Lower leg skin (tissue), 4 donors: ENCODE measurements at places on chromosomes 7 and 10.

GRCh38 chr7:122702872-122703510 lies at the start of gene RNF148:
Gene RNF148, minus strand, starts transcription at chr7:122702922. Its CDS starts 172 bp downstream, at chr7:122702750.
- no peak for DNase-seq

GRCh38 chr7:26616235-26616634 lies 248.2 kb downstream of the SKAP2 start:
- DNase-seq, result no peak

GRCh38 chr10:58698777-58699356 lies 186.2 kb downstream of the BICC1 start:
- no peak for DNase-seq

DNA sequence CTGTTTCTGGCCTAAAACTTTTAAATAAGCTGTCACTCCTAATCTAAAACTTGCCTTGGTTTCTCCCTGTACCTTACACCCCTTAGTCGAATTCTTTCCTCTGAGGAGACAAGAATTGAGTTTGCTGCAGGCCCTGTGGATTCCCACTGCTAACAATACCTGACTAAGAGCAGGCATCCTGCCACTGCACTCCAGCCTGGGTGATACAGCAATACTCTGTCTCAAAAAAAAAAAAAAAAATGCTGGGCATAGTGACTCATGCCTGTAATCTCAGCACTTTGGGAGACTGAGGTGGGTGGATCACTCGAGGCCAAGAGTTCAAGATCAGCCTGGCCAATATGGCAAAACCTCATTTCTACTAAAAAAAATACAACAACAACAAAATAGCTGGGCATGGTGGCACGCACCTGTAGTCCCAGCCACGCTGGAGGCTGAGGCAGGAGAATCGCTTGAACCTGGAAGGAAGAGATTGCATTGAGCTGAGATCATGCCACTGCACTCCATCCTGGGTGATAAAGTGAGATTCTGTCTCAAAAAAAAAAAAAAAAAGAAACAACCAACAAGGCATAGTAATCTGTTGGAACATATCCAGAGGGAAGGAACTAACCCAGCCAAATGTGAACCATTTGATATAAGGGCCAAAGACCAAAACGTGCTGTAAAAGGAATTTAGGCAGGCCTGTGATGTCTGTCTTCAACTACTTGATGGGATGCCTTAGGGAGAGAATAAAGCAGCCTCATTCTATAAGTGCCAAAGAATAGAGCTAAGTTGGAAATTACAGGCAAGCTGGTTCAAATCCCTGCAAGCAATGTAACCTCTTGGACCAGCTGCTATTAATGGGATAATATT lies 732.7 kb upstream of the AUTS2 start:
- no peak for DNase-seq

DNA sequence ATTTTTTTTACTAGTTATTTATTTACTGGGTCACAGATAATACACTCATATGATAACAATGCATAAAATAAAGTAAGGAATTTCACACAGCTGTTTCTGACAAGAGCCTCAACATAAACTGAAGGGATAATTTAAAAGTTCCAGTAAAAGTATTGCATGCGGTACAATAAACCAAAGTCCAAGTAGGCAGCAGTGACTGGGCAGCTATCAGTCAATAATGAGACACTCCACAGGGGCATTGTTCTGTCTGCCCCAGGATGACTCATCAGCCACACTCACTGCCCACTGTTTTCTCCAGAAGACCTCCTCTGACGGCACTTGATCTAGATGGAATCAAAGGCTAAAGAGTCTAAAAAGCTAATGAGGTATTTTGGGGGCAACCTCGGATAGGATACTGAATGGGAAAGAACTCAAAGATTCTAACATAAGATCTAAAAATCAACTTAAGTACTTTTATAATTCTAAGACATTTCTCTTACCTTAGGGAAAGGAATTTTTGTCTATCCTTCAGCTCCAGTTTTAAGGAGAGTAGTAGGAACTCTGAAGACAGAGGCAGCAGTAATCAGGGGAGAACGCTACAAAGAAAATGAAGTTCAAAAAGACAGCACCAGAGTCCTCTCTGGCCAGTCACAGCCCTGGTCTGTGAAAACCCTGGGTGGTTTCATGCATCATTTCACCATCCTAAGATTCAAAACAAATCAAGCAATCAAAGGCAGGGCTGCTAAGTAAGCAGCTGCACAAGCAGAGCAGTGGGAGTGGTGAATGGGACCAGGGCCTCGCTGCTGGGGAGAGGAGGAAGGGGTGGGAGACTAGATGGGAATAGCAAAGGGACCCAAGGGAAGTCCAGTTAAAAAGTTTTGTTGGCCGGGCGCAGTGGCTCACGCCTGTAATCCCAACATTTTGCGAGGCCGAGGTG lies 175.1 kb downstream of the AVL9 start:
- DNase-seq, result no peak

DNA sequence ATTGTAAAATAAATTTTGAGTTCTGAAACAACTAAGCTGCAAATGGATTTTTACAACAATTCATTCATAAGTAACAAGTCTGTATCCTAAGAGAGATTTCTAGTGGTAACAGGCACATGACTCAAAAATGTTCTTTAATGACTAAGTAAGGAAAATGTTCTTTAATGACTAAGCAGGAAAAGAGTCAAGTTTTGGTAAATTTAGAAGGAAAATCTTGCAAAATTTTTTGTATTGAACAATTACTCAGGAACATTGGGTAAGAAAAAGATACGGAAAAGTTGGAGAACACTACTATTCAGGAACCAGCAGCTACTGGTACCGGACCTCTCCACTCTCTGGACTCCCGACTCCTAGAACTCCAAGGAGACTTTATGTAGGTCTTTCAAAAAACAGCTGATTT lies 33.5 kb downstream of the HYCC1 start:
- no peak for DNase-seq

GRCh38 chr10:110425684-110426293 lies 71.9 kb upstream of the DUSP5 start:
- no peak for DNase-seq

GRCh38 chr10:3750006-3750816 lies 34.8 kb downstream of the KLF6 start:
- no peak for DNase-seq

DNA sequence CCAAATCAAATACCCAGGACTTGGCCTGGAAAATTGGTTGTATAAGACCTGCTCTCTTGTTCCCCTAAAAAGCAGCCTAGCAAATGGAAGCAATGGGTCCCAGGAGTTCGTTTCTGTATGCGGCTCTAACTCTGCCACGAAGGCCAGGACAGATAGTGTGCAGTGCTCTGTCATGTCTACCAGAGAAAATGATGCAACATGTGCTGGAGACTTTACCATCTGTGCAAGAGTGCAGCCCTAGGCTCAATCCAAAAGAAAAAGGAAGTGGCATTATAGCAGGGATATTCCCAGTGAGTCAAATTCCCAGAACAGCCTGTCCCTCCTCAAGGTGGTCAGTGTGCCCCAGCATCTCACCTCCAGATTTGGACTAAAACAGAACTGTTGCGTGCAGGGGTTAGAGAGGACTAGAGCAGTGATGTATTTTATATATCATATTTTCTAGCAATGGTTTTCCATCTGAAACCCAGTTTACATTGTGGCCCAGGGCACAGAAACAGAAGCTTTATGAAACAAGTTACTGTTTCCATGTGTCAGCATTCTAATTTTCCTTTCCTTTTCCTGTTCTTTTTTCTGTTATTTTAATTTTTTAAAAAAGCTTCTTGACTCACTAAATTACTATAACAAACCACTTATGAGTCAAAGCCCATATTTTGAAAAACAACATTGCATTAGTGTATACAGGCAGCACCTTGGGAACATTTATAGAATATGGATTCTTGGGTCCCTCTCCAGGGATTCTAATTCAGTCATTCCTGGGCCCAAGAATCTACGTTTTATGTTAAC lies 311.2 kb downstream of the RNLS start:
- no peak for DNase-seq

GRCh38 chr10:120456626-120457430 lies at the start of gene PLPP4:
Gene PLPP4, plus strand, starts transcription at chr10:120457227. Its CDS starts 79 bp downstream, at chr10:120457306.
- DNase-seq, result no peak

DNA sequence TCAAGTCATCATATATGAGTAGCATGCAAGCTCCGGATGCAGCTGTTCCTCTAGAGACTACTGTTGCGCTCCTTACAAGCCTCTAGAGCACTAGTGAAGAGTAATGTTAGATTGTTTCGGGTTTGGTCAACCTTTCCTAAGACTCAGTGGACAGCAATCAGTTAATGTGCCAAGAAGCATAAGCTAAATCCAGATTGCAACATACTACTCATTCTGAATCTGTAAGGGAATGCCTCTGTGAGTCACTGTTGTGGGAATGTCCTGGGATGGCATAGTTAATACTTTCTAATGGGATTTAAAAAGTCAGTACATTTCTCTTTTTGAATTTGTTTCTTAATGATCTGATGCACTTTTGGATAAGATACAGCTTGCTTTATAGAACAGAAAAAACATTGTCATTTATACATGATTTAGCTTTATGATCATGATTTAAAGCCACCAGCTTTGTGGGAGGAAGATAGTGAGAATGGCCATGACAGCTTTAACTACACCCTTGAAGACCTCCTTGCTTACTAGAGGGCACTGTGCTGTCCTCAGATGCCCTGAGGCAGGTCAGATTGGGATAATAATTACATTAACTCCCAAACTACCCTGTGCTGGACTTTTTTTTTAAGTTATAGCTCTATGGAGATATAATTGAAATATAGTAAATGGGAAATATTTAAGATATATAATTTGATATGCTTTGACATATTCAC lies 138.4 kb downstream of the SDK1 start:
- no peak for DNase-seq

DNA sequence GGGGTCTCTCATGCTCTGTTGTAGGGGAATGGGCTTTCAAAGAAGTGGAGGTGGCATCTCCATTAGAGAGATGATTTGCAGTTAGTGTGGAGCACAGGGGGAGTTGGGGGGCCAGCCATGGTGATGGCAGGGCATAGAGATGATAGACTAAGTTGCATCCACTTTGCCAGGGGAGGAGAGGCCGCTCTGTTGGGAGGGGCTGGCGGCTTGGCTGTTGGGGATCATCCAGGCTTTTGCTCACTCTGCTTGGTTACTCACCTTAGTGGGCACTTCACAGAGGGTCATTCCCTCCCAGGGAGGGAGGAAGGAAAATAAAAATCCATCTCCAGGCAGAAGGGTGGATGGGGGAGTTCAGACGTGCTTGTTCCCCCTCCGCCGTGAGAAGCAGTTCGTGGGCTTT lies 31.4 kb upstream of the CDH23 start:
- DNase-seq, result no peak

GRCh38 chr10:102596506-102596971 lies 47.7 kb upstream of the TRIM8 start:
- DNase-seq, result no peak
